ENCODE measurements at places on chromosomes 12 and 14. TPM values are rescaled to one million over a fixed set of nuclear protein-coding genes. Genes with fewer than 3 reads are reported as not detected.

Gene HOXC9
- total RNA-seq: not detected

Gene ADGRD1
- total RNA-seq: 4.7 TPM

DNA sequence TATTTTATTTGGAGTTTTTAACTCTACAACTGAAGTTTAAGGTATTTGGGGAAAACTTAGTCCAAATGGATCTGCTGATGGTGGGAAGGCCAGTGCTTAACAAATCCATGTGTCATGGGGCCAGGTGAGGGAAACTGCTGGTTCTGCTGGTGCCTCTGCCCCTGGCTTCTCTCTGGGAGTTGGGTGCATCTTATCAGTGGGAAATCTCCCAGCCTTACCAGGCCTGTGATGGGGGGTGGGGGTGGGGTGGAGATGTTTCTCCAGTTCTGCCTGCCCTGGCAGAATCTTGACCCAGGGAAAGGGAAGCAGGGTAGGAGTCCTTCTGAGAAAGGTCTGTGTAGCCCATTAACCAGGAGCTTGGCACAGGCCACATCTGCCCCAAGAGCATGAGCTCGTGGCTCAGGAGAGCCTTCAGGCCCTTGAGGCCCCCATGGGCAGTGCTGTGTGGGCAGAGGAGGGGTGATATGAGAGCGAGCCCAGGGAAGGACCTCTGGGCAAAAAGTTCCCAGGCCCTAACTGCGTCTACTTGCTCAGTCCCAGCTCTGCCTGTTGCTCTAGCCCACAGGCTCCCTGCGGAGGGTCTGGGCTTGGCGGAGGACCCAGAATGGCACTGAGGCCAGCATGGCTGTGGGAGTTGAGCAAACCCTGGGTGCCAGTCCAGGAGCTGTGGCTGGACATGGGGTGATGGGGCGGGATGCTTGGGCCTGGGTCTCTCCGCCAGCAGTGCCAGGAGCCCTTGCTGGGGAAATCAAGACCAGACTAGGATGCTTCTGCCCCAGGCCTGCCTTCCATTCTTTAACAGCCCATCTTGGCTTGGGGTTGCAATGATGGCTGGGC lies 18.2 kb downstream of the VASH1 start:
- no peak overlapping the region for H3K27ac ChIP-seq
- H3K4me1 ChIP-seq: peaks cover 25% of the 10 kb centered on the region
- H3K4me3 ChIP-seq: no peak overlapping the region
- H3K27me3 ChIP-seq: no peaks in the 10 kb centered on the region
- no peaks in the 10 kb centered on the region for H3K36me3 ChIP-seq

DNA sequence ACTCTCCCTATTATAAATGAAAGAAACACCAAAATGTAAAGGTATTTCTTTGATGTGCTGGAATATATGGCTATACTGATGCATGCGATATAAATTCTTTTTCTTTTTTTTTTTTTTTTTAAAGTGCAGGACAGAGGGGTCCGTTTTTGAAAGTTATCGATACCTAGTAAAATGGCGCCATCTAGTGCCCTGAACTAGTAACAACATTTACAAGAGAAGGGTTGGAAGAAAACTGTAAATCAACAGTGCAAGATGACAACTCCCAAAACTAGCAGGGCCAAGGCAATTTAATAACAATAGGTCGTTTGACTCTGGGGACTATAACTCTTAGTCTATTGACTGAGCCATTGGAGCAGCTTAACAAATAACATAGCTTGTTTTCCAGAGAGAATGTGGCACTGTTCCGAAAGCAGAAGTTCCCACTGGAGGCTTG lies 137.7 kb downstream of the SPTSSA start:
- H3K27ac ChIP-seq: no peak overlapping the region
- H3K4me1 ChIP-seq: peaks cover 12% of the 10 kb centered on the region
- peaks cover 6% of the 10 kb centered on the region for H3K27me3 ChIP-seq
- H3K36me3 ChIP-seq: no peaks in the 10 kb centered on the region
